Cortex of kidney (tissue), 1 donor: ENCODE measurements at places on chromosomes 13 and 19.

DNA sequence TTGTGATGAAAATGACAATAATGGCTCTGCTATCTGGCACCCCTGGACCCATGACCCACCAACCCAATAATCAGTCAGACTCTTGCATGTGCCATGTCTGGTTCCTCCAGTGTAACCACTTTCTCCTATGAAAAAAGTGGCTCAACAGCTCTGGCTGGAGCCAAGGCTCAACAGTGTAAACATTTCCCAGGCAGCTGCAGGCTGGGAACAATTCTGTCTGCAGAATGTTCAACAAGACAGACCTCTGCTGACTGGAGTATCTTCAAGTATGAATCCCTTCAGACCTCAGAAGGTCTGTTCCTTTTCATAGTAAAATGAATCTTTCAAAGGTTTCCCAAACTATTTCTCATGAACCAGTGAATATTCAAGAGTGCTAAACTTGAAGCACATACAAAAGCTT is 410.1 kb upstream of the HTR2A start:
- DNase-seq, result no peak

- DNase-seq, result no peak
Observed at GRCh38 chr19:38210458-38210987, 13.5 kb downstream of the DPF1 start.

DNA sequence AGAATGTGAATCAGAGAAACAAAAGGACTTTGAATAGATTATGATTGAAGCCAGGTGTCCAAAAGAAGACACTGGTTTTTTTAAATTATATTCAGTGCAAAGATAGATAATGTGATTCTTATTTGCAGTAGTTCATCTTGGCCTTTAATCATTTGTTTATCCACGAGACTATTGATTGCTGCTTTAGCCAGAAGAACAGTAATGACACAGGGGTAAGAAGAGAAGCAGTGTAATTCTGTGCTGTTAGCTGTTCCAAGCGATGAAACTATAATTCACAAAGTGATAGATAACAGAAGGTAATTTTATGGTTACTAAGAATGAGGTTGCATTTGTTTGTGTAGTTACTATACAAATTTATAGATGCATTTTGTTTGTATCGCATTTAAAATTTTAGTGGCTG is 311.6 kb downstream of the MZT1 start:
- DNase-seq, result no peak

DNA sequence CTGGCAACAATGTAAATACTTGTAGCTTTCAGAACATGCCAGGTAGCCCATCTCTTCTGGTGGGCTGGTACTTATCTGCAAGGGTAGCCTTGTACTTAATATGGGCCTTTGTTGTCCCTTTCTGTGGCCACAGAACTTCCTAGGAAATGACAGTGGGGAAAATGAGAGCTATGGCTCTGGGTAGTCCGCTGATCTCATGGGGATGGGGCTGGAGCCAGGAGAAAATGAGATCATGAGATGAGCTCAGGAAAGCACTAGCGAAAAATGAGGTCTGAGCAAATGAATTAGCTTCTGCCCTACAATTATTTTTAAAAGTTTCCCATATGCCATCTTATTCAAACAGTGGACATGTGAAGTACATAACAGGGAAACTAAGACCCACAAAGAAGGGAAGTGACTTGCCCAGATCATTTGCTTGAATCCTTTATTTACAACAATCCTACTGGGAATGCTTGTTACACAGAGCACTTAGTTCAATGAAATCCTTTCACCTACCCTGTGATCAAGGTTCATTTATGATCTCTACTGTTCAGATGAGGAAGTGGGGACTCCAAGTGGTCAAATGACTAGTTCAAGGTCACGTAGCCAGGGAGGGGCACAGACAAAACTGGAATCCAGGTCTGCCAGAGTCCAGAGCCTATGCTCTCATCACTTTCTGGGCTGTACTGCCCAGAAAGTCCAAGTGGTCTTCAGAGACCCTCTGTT is 87.1 kb downstream of the PTPRS start:
- DNase-seq, result no peak

GRCh38 chr19:50427997-50428425 is 4.7 kb upstream of the MYBPC2 start:
- no peak for DNase-seq

- no peak for DNase-seq
Observed at GRCh38 chr13:23081901-23082300, 98.9 kb upstream of the SGCG start.

GRCh38 chr13:97548711-97549110 is 114.7 kb downstream of the RAP2A start:
- no peak for DNase-seq

DNA sequence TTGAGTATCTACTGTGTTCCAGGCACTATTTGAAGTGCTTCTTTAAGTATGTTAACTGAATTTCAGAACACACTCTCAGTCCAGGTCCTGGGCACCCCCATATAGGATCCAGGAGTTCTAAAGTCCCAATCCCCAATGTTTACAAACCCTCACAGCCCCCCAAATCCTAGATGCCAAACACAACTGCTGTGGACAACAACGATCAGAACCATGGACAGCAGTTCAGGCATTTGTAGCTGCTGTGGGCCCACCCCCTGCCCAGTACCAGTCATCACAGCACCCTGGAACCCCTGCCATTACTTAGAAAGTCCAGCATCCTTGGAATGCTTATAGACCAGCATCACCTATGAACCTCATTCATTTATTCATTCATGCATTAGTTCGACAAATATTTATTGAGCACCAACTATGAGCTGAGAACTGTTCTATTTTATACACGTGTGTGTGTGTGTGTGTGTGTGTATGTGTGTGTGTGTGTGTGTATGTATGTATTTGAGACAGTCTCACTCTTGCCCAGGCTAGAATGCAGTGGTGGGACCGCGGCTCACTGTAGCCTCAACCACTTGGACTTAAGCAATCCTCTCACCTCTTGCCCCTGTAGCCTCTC is 19.3 kb upstream of the SDHAF1 start:
- no peak for DNase-seq

GRCh38 chr13:74027161-74027779 is 106.9 kb downstream of the KLF12 start:
- no peak for DNase-seq

- no peak for DNase-seq
Observed at GRCh38 chr19:47615714-47616113, 6.8 kb downstream of the BICRA start.

DNA sequence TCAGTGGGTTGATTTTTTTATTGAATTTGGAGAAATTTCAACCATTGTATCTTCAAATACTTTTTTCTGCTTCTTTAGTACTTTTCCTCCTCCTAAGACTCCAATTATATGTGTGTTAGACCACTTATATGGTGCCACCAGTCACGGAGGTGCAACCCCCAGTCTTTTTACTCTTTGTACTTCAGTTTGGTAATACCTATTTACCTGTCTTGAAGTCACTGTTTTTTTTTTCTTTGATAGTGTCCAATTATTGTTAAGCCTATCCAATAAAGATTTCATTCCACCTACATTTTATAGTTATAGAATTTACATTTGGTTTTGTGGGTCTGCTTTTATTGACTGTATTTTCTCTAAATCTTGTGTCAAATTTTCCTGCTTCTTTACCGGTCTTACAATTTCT is 14.9 kb downstream of the ZNF283 start:
- DNase-seq, result no peak

GRCh38 chr13:23356368-23356767 is 77.1 kb downstream of the SACS start:
- DNase-seq, result no peak

DNA sequence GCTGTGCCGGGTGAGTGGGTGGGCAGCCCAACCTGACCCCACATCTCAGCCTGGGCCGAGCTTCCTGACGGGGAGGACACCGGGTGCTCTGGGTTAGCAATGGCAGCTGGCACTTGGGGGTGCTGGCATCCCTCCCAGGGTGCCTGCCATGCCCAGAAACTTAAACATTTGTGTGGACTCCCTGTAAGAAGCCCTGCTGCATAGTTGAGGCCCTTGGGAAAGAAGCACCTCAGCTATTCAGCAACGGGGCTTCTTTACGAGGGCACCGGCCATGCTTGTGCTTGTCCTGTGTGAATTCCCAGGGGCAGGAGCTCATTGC is 33.8 kb upstream of the MEDAG start:
- DNase-seq, result no peak
